ENCODE measurements at places on chromosomes 11 and 22. TPM values are rescaled to one million over a fixed set of nuclear protein-coding genes. Genes with fewer than 3 reads are reported as not detected.

TTC28 gene
- 9.8 TPM for total RNA-seq

KRTAP5-10 gene
- total RNA-seq = not detected

OR4C12 gene
- not detected for total RNA-seq

RBMXL2 gene
- total RNA-seq = not detected

KRTAP5-2 gene
- total RNA-seq = not detected

INPP5J gene
- total RNA-seq = 0.34 TPM

C11orf52 gene
- 1.0 TPM for total RNA-seq
